Upper lobe of right lung (tissue), 1 donor: ENCODE measurements at places on chromosomes 1 and 21. TPM values are rescaled to one million over a fixed set of nuclear protein-coding genes. Genes with fewer than 3 reads are reported as not detected.
A peak's percentile ranks its signal among the peaks of the same experiment; 100 is the strongest.

DNA sequence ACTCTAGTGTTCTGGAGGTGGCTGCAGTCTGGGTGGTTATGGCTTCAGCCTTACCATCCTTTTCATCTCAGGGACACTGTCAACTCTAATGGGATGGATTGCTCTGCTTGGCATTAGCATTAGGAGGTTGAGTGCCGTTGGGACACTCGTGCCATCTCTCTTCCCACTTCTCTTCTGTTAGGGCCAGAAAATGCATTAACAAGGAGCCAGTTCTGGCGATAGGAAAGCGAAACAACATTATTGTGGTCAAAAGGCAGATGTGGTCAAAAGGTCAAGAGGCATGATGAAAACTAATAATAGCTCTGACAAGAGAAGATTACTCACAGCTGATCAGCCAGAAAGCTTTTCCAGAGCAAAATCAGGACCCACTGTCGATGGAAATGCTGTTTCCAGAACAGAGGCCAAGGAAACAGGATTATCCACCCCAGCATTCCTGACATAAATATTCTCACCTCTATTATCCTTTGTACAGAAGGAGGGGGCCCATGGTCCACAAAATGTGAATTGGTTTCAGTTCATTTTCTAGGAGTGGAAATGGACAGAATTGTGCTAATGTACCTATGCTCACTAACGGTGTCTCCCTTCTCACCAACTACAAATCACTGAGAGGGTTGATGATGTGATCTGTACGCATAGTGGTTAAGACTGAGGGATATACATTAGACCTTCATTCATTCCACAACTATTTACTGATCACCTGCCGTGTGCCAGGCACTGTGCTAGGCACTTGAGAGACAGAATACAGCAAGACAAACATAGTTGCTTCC is 72.0 kb downstream of the ST6GALNAC5 start:
- H3K36me3 ChIP-seq, result no peaks in the 10 kb centered on the region
- H3K27me3 ChIP-seq, result no peaks in the 10 kb centered on the region
- no peak overlapping the region for H3K27ac ChIP-seq

GRCh38 chr1:107474877-107475612 is 334.2 kb downstream of the NTNG1 start:
- no peaks in the 10 kb centered on the region for H3K36me3 ChIP-seq
- peaks cover 11% of the 10 kb centered on the region for H3K27me3 ChIP-seq
- H3K27ac ChIP-seq, result no peak overlapping the region
- DNase-seq, result no peak

- no peak for DNase-seq
- H3K27ac ChIP-seq, result no peak overlapping the region
- no peaks in the 10 kb centered on the region for H3K27me3 ChIP-seq
- H3K36me3 ChIP-seq, result no peaks in the 10 kb centered on the region
- H3K4me1 ChIP-seq, result peaks cover 6% of the 10 kb centered on the region
- H3K4me3 ChIP-seq, result no peak overlapping the region
Measured at GRCh38 chr1:85617633-85618100, 37.1 kb downstream of the CCN1 start.

DNA sequence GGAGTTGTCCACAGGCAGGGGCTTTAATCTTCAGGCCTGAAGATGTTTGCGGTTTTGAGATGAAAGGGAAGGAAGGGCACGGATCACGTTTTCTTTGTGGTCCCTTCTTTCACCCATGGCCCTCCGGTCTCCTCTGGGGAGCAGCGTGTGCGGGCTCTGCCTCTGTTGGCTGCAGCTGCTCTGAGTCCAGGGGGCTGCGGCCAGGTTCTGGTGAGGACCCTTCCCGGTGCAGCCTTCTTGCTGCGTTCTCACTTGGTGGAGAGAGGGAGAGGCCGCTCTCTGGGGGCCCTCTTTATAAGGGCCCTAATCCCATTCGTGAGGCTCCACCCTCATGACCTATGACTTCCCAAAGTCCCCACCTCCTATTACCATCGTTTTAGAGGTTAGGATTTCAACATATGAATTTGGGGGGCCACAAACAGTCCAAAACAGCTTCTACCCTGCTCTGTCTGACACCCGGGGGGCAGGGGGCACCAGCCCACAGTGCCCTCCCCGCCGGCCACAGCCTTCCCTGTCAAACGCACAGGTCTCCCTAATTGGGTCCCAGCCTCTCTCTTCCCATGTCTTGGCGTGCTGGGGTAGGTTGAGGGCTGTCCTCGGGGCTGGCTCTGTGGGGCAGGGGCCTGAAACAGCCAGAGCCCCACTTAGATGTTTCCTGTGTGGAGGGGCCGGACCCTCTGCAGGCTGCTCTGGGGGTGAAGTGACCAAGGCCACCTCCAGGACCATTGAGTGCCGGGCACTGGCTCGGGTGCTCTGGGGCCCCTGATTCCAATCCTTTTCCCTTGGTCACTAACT is 100.1 kb upstream of the C1orf174 start:
- H3K36me3 ChIP-seq, result no peaks in the 10 kb centered on the region
- no peak overlapping the region for H3K27ac ChIP-seq
- no peak overlapping the region for H3K4me3 ChIP-seq
- no peaks in the 10 kb centered on the region for H3K4me1 ChIP-seq
- peak; percentile 46 for DNase-seq

GRCh38 chr1:38990386-38990737 is 714 bp upstream of the AKIRIN1 start:
- peak overlapping the region; percentile 88 for H3K4me3 ChIP-seq
- no peak for DNase-seq
- peaks cover 12% of the 10 kb centered on the region for H3K36me3 ChIP-seq
- peak overlapping the region; percentile 90 for H3K27ac ChIP-seq
- H3K4me1 ChIP-seq, result peaks cover 12% of the 10 kb centered on the region

DNA sequence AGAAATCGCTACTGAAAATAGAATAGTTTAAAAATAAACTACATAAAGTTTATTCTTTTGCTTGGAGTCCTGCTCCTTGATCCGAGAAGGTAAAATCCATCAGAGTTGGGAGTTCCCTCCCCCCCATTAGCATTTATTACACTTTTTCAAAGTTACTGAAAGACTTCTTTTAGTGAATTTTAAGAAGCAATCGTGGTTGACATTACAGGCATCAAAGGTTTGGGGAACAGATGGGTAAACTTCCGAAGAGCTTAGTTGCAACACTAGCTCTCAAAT is 31.0 kb upstream of the NFIA start:
- no peak for DNase-seq
- peak overlapping the region; percentile 93 for H3K27ac ChIP-seq
- H3K4me3 ChIP-seq, result peak overlapping the region; percentile 77

DNA sequence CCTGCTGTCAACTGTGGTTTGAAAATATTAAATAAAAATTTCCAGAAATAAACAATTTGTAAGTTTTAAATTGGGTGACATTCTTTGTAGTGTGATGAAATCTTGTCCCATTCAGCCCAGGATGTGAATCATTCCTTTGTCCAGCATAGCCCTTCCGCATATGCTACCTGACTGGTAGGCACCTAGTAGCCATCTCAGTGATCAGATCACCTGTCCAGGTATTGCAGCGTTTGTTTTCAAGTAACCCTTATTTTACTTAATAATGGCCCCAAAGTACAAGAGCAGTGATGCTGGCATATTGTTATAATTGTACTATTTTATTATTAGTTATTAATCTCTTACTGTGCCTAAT is 351.6 kb upstream of the B3GALT2 start:
- H3K27me3 ChIP-seq, result no peaks in the 10 kb centered on the region
- no peaks in the 10 kb centered on the region for H3K36me3 ChIP-seq
- DNase-seq, result no peak
- no peak overlapping the region for H3K27ac ChIP-seq
- H3K4me1 ChIP-seq, result no peaks in the 10 kb centered on the region

Gene TNFSF4
- total RNA-seq, result 0.72 TPM
